GM12878 (cell line): ENCODE measurements at places on chromosomes 1 and 21.

DNA sequence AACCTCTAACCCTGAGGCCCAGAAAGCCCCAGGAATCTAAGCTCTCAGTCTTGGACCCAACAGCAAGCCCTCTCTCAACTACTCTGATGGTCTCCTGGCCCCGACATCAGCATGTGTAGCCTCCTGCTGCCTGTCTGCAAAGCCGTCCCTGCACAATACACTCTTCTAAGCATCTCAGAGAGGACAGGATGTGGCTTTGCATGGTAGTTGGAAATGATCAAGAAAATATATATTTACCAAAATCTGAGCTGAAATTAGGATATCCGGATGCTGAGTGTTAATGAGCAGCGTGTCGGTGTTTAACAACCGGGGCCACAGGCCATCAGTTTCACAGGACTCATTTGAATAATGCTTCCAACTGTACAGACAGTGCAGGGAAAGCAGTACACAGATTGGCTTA is 59.1 kb upstream of the SIM2 start:
- DNase-seq, result no peak

DNA sequence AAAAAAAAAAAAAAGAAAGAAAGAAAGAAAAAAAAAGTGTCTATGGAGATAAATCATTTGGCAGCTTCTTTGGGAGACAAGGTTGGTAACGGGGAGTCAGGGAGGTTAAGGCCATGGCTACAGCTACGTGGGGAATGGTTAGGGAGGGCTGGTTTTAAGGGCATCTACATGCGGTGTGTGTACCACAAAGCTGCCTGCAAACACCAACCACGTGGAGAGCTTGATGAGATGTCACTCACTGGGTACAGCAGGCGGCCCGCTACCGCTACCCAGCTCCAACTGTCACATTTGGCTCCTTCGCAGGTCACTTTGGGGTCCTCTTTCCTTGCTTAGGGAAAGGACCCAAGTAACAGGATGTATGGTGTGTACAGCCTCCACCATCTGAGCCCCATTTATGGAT is 4.2 kb downstream of the NPPB start:
- no peak for DNase-seq

DNA sequence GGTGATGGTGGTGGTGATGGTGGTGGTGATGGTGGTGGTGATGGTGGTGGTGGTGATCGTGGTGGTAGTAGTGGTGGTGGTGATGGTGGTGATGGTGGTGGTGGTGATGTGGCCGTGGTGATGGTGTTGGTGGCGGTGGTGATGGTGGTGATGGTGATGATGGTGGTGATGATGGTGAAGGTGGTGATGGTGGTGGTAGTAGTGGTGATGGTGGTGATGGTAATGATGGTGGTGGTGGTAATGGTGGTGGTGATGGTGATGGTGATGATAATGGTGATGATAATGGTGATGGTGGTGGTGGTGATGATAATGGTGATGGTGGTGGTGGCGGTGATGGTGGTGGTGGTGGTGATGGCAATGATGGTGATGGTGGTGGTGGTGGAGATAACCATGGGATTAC is 6.8 kb upstream of the COL6A2 start:
- DNase-seq, result no peak

- DNase-seq, result no peak
Measured at GRCh38 chr1:83574791-83575190, 424.1 kb downstream of the TTLL7 start.

GRCh38 chr21:34612557-34612956 is 2.4 kb downstream of the RCAN1 start:
- DNase-seq, result no peak

- no peak for DNase-seq
Measured at GRCh38 chr1:147892216-147892615, 10.4 kb upstream of the GJA8 start.

- DNase-seq, result no peak
Measured at GRCh38 chr1:221543529-221544120, 198.3 kb downstream of the DUSP10 start.

GRCh38 chr1:78619803-78620579 is at the start of gene IFI44L:
Gene IFI44L, plus strand, starts transcription at chr1:78620448. Its CDS starts 7,468 bp downstream, at chr1:78627916.
- peak; percentile 89 for DNase-seq
